Caudate nucleus (tissue), 63 donors: ENCODE measurements at places on chromosomes 6 and 20.

DNA sequence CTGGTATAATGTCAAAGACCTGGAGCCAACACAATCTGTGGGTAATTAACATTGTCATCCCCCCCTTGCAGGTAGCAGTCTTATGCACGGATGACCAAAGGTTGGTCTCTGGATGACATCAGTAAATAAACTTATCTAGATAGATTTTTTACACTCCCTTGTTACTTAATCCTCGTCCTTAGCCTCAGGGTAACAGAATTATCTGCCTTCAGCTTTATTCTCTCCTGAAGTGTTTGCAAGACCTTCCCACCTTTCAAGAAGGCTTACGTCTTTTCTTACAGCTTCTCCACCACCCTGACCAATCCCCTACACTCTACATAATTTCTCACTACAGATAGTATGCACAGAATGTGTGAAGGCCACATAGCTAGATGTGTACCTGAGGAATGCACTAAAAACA lies 434.8 kb upstream of the HTR1E start:
- no peak for DNase-seq

- DNase-seq: no peak
Measured at GRCh38 chr6:90351696-90352095, 55.1 kb upstream of the BACH2 start.

DNA sequence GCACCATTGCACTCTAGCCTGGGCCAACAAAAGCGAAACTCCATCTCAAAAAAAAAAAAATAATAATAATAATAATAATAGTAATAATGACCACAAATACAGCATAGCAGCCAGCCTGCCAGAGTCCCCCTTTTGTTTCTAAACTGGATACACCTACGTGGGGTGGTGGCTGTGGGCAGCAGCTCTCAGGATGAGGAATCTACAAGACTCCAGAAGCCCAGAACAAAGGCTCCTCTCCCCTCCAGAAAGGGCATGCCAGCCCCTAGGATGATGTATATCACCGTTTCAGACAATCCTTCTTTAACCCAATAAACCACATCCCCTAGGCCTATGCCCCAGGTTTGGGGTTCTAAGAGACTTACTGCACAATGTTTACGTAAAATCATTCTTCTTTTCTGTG lies 155.9 kb downstream of the QRSL1 start:
- no peak for DNase-seq

- DNase-seq: no peak
Measured at GRCh38 chr6:34152042-34152524, 6.2 kb upstream of the GRM4 start.

DNA sequence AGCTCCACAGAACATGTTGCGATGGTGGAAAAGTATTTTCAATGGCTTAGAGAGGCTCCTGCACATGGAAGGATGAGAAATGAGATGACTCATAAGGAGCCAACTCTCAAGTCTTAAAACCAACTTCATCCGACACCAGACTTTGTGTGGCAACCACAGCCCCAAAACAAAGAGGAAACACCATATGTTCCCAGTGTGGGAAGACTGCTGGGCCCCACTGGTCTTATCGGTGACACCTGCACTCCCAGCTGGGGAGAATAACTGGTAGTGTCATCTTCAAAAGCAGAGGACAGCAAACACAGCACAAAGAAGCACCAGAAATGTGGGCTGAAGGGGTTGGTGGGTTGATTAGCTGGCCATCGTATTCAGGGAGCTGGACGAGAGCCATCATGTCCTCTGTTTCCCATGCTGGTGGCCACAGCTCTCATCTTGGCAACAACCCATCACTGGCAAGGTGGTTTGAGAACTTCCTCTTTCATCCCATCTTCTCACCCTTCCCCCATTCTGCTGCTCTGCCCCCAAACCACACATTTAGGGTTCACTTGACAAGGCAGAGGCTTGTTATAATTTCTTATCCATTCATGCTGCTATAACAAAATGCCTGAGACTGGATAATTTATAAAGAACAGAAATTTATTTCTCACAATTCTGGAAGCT lies 46.0 kb upstream of the TASP1 start:
- DNase-seq: no peak

DNA sequence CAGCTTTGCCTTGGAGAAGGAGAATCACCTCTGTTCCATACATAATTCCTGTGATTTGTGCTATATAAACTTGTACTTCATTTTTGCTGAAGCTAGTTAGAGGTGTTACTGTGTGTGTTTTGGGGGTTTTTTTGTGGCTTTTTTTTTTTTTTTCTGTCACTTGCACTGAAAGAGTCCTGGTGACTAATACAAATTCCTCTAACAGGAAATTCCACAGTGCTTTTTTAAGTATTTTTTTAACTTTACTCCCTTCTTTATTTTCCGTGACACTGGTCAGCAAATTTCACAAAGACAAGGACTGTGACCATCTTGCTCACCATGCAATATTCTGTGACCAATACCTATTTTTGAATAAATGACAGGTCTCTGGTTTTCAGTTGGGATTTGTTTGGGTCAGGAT lies 110.5 kb downstream of the ISM1 start:
- DNase-seq: no peak

DNA sequence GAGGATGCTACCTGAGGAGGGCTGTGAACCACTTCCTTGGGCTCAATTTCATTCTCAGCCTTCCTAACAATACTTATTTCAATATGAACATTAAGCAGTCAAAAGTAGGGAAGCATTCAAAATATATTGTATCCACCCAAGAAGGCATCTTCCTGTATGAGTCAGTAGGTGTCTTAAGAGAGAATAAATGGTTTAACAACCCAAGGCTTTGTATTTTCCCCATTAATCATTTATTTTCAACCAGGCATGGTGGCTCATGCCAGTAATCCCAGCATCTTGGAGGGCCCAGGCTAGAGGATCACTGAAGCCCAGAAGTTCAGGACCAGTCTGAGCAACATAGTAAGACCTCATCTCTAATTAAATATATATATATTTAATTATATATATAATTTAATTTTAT lies 74.5 kb upstream of the MARCKS start:
- DNase-seq: no peak

DNA sequence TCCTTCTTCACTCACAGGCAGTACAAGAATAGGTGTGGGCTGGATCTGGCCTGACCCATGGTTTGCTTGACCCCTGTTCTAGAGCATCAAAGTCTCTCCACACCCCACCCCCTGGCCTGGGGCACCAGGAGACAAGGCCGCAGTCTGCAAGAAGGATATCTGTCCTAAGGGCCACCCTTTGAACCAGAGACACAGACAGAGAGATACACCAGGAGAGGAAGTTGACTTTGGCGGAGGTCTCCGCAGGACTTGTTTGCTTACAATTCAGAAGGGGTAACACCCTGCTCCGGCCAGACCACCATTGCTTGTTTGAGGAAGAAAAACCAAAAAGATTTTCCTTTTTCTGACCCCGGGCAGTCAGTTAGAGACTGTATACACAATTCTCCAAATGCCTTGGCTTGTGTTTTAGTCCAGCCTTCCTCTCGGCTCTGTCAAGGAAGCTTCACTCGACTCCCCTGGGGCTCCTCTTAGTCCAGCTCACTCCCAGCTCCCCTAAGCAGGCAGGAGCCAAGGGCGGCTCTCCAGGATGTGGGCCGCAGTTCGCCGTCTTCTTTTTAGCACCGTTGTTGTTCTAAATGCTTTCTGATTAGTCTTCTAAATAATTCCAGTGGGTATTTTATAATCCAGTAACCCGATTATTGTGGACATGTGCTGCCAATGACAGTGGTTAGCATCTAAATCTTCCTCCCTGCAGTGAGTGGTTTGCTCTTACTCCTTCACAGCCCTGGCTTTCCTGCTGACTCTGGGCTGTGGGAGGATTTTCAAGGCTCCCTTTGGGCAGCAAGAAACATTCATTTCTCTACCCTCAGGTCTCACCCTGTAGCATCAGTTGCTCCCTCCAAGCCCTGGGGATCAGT lies 58.6 kb upstream of the MRPS10 start:
- no peak for DNase-seq

GRCh38 chr6:63567966-63568365 lies 4.3 kb upstream of the LOC128125822 start:
- no peak for DNase-seq

DNA sequence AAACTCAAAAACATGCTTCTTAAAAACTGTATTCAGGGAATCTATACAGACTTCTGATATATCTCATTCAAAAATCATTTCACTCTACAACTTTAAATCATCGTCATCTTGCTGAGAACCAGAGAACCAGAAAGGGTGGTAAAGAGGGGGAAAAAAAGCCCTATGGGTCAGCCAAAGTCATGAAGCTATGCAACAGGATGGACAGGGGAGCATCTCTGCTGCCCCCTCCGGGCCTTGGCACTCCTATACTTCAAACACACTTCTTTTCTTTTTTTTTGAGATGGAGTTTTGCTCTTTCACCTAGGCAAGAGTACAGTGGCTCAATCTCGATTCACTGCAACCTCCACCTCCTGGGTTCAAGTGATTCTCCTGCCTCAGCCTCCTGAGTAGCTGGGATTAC lies 73.5 kb upstream of the NFATC2 start:
- no peak for DNase-seq
